ENCODE measurements at places on chromosomes 5 and 9. TPM values are rescaled to one million over a fixed set of nuclear protein-coding genes. Genes with fewer than 3 reads are reported as not detected.

- peak; percentile 69 for DNase-seq
These were observed at the start of gene BRINP1 for GRCh38 chr9:119368681-119369581. Gene BRINP1 (minus strand): TSS chr9:119369435. CDS start chr9:119313355, 56,080 bp downstream.

GRCh38 chr5:96919754-96920197 lies 16.1 kb upstream of the LNPEP start:
- no peak for DNase-seq

DNA sequence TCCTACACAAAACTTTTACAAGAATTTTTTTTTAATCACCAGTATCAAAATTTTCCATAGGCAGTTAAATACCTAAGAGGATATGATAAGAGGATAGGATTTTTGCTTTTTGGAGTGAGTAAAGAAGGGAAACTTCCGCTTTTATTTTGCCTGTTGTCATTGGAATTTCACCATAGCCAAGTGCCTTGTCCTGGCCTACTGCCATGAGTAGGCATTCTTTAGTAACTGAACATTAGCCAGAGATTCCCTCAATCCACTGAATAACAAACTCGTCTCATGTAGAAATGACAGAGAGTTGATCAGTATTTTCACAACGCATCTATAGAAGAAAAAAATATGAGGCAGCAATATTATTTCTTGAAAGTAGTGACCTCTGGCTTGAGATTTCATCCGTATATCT lies 289.6 kb upstream of the ADAMTSL1 start:
- no peak for DNase-seq

DNA sequence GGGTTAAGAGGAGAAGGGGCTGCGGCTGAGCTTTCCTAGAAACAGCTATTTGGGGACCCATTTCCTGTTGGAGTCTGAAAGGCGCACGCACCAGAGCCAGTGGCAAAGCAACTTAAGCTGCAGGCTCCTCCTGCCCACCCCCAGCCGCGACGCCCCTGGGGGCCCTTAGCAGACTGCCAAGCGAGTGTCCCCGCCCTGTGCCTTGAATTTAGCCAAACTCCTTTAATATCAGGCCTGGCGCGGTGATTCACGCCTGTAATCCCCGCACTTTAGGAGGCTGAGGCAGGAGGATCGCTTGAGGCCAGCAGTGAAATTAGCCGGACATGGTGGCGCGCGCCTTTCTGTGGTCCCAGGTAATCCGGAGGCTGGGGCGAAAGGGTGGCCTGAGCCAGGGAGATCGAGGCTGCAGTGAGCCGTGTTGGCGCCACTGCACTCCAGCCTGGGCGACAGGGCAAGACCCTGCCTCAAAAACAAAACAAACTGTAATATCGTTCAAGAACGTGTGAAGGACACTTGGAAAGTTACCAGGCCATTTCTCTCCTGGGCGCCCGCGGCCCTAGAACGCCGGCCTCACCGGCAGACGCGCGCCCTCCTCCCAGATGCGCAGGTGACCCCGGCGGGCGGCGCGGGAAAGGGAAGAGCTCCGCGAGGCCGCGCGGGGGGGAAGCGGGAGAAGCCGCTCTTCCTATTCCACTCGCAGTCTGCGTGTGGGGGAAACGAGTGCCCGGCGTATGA lies 1.0 kb upstream of the F2R start:
- peak; percentile 49 for DNase-seq

- DNase-seq, result no peak
These were observed 218.1 kb upstream of the CD180 start for GRCh38 chr5:67414712-67415111.

DMGDH gene
- polyA plus RNA-seq, result 1.0 TPM

SOHLH1 gene
- polyA plus RNA-seq, result not detected

RAD1 gene
- polyA plus RNA-seq, result 25.2 TPM

SLC22A4 gene
- 3.3 TPM for polyA plus RNA-seq

GPR107 gene
- polyA plus RNA-seq, result 10.6 TPM

OTP gene
- not detected for polyA plus RNA-seq
